M059J (cell line): ENCODE measurements at places on chromosomes 3 and 15.

GRCh38 chr15:28979208-28979841, 93.6 kb downstream of the APBA2 start:
- DNase-seq: no peak

GRCh38 chr15:73161546-73161945, 109.3 kb downstream of the NEO1 start:
- no peak for DNase-seq

GRCh38 chr15:48354694-48355303, 23.6 kb downstream of the DUT start:
- no peak for DNase-seq

GRCh38 chr3:151307131-151307530, 9.5 kb downstream of the GPR87 start:
- DNase-seq: no peak

GRCh38 chr3:159536876-159537275, 451.8 kb upstream of the IL12A start:
- DNase-seq: no peak
